ENCODE measurements at places on chromosomes 6 and 20.

DNA sequence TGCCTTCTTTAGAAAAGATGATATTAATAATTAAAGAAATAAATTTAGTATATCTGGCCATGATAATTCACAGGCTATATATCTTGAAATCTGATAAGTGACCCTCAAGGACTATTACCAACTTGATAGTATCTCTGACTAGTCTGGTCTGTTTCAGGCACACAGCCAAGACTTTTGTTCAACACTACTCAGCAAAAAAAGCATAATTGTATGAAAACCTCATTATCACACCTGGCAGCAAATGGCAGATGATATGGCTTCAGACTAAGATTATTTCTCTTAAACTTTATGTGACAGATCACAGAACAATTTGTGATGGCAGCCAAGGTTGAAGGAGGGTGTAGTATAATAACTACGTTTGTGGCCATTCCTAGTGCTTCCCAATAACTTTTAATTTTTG, 114.7 kb downstream of the RWDD2A start:
- DNase-seq = no peak

DNA sequence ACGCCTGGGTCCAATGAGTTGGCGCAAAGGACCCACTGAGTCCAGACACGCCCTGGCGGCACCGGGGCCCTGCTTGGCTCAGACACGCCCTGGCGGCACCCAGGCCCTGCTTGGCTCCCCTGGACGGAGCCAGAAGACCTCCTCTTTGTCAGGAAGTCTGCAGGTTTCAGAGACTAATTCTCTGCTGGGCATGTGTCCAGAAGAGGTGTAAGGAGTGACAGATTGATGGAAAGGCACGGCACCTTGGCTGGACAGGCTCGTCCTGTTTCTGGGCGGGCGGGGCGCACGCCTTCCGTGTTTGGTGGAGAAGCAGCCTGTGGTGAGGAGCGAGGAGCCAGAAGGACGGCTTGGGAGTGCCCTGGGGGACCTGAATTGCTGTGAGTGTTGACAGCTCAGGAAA, 23.1 kb upstream of the DACT2 start:
- no peak for DNase-seq

DNA sequence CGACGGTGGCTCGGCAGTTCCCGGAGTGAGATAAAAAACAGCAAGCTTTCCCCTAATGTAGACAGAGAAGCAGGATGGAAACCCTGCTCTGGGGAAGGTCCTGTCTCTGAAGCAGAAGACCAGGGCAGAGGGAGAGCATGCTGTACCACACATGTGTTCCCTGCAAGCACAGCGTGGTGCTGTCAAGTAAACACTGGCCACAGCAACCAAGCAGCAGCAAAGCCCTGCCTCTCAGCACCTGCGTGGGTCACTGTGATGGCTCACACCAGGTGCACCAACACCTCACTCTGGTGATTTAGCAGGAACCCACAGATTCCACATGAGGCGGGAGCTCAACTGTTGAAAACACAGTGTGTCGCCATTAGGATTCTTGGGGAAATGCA, 65.2 kb upstream of the TXNDC5 start:
- no peak for DNase-seq

DNA sequence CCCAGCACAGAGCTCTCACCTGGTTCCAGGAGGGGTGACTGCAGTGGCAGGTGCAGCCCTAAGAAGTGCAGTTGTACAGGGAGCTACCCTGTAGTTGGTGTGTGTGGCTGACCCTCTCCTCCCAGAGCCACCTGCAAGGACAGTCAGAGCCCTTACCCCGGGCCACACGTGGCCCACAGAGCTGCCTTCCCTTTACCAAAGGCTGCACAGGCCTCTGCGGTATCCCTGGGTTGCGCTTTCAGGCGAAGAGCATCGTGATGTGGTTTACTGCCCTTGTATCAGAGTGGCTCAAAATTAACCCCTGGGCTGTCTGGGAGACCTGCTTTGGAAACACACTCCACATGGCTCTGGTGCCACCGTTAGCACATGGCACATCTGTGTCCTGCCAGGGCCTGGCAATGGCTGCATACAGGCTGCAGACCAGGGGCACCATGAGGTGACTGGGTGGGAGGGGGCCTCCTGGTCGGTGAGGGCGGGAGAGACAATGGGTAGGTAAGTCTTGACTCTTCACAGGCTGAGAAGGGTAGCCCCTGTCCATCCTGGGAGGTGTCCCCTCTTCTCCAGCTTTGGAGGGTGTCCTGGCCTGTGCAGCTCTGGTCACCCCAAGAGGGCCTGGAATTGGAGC, 81.5 kb downstream of the CDH4 start:
- no peak for DNase-seq

DNA sequence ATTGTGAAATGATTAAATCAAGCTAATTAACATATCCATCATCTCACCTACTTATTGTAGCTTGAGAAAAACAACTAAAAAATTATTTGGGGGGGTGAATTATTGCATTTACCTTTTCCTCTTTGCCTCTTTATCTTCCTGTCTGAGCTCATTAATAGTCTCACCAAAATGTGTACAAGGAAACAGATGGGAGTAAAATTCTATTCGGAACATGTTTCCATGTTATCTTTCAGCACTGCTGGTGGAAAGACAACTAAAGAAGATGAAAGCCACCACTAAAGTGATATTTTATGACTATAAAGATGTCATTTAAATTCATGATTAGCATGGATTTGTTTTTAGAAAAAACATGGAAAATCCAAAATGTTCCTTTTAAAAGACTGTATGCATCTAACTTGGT, 102.6 kb downstream of the SYNE1 start:
- no peak for DNase-seq

DNA sequence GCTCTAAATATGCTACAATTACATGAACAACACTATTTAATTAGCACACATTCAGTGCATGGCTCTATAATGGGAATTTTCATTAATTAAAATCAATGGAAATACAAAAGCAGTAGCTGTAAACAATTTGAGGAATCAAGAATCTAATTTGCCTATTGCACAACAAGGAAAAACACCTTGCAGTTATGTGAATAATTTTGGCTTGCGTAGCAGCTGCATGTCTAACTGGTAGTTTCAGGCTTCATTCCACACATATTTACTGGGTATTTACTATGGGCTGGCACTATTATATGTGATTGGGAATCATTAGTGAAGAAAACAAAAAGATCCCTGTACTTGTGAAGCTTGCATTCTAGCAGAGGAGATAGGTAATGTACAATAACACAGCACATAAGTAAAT, 26.4 kb downstream of the KIF6 start:
- DNase-seq = no peak

DNA sequence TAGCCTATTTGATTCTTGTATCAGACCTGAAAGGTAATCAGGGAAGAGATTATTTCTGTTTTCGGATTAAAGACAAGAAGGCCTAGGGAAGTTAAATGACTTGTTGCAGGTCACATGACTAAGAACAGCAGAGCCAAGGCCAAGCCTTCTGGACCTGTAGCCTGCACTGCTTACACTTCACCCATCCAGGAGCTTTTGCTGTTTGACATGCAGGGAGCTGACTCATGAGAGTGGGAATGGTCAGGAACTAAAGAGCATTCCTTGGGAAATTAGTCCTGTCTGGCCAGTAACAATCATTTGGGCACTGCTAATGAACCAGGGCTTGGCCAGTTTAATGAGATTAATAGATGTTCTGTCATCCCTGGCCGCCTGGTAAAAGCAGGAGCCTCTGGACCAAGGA, 46.8 kb downstream of the EIF2S2 start:
- no peak for DNase-seq
